ENCODE measurements at places on chromosomes 5 and 9. TPM values are rescaled to one million over a fixed set of nuclear protein-coding genes. Genes with fewer than 3 reads are reported as not detected.

GRCh38 chr5:62143268-62144229, 162.5 kb upstream of the KIF2A start:
- DNase-seq, result no peak

Gene CDX1
- not detected for total RNA-seq

DNA sequence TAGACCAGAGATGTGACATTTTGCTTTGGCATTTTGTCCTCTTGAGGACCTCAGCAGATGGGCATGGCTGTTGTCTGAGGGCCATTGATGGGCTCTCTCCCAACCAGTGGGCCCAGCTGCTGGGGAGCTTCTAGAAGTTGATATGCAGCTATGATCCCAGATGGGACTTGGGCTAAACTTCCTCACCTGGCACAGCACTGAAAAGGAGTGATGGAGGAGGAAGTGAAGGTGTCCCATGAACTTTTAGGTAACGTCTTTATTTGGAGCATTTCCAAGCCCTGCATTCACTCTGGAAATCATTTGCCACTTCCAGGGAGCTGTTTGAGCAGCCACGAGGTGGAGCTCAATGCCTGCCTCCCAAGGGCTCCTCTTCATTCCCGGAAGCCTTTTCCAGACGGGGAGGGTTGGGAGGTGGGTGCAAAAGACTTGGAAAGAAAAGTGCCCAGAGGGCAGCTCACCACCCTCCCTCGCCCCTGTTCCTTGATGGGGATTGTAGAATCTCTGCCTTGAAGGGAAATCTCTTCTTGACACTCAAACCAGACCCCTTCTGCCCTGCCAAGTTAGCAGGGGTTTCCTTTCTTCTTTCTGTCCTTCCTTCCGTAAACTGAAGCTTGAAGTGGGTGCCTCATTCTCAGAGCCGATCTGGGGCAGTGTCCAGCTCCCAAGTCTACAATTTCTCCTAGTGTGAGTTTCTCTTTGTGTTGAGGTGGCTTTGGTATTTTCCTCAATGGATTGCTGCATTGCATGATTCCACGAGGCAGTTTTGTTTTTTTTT, 18.1 kb upstream of the NEUROG1 start:
- no peak for DNase-seq

DNA sequence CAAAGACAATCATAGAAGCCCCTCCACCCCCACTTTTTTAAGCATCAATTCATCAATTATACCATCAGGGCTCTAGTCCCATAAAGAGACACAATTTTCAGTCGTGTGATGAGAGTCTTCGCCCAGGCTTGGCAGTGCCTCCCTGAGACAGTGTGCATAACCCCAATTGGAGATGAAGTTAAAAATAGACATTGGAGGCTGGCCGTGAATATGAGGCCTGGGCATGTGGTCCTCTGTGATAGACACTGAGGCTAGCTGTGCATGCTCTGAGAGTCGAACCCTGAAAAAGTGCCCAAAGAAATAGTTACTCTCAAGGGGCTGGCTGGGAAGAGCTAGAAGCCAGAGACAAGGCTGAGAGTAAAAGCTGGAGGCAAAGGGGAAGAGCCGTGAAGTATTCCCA, 248.6 kb upstream of the NR4A3 start:
- DNase-seq, result no peak

Gene VLDLR
- total RNA-seq, result 8.7 TPM

DNA sequence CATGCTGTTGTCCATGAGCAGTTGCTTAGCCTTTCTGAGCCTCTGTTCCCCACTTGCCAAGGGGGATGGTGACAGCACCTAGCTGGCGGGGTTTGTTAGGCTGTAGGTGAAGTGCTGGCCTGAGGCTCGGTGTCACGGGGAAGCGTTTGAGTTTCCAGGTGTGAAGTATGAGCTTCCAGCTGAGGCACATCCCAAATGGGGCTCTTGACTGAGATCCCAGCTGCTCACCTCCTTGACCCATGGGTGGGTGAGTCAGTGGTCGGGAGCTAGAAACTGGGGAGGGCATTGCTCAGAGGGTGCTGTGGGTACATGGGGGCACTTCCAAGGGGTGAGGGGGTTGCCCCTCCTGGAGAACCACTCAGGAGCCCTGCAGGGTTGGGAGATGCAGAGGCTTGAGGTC, 26.4 kb upstream of the RNF130 start:
- DNase-seq, result no peak

DNA sequence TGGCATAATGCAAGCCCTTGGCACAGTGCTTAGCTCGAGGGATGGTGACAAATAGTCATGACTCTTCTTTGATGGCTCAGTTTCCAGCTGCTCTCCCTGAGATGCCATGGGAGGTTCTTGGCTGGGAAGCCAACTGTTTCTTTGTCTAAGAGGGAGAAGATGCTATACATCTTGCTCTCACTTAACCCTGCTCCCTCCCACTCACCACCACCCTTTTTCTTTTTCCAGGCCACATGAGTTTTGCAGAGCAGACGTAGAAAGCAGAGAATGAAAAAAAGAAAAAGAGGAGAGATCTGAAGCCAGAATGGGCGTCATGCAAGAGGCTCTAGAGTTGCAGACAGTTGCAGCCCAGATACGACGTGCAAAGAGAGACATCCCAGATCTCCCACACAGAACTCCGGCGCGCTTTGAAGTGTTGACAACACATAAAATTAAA, 160.5 kb downstream of the FGF18 start:
- no peak for DNase-seq

Gene RNF14
- 44.9 TPM for total RNA-seq

Gene GPR151
- total RNA-seq, result not detected

DNA sequence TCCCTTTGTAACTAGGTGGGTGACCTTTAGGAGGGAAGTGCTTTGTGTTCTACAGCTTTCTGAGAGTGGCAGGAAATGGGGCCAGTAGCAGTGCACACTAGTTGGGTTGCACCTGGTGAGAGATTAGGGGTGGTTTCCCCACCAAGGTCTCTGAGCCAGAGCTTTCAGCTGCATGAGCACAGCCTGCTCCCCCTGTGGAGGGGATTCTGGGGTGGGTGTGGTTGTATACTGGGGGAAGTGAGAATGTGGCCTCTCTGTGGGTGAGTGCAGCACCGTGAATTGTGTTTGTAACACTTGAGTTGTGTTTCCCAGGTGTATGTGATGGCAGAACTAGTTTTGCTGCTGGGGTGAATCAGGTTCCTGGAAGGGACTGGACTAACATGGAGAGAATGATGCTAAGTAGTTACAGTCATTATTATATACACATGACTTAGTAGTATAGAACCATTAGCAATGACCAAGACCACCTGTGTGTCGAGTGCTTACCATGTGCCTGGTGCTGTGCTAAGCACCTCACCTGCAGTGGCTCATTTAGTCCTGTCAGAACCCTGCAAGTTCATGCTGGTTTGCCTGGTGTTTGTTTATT, 11.8 kb upstream of the CXXC5 start:
- peak; percentile 77 for DNase-seq

- no peak for DNase-seq
Observed at GRCh38 chr9:61667559-61668121, 477.8 kb downstream of the SPATA31A7 start.

- DNase-seq, result no peak
Observed at GRCh38 chr5:60633341-60633740, 66.6 kb downstream of the DEPDC1B start.

GRCh38 chr9:113574441-113575262, 111.1 kb downstream of the RGS3 start:
- DNase-seq, result no peak

- DNase-seq, result no peak
Observed at GRCh38 chr5:177366528-177367322, 9.0 kb downstream of the RGS14 start.

- DNase-seq, result no peak
Observed at GRCh38 chr5:144328980-144329379, 158.3 kb downstream of the KCTD16 start.

- DNase-seq, result no peak
Observed at GRCh38 chr5:54175-54730, 37.7 kb upstream of the PLEKHG4B start.

Gene IFNA2
- total RNA-seq, result not detected

DNA sequence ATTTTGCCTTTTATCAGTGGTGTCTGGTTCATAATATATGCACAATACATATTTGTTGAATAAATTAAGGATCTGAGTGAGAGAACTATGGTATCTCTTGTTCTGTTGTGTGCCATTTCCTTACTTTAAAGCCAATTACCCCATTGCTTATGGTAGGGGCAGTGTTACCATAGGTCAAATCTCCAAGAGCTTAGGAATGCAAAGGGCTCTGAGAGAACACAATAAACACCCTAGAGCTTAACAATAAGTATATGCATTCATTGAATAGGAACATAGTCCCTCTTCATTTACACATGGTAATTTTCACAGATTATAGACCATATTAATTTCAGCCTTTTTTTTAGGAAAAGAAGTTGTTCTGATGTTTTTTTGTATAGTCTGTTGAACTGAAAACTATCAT, 112.2 kb downstream of the MCTP1 start:
- no peak for DNase-seq

DNA sequence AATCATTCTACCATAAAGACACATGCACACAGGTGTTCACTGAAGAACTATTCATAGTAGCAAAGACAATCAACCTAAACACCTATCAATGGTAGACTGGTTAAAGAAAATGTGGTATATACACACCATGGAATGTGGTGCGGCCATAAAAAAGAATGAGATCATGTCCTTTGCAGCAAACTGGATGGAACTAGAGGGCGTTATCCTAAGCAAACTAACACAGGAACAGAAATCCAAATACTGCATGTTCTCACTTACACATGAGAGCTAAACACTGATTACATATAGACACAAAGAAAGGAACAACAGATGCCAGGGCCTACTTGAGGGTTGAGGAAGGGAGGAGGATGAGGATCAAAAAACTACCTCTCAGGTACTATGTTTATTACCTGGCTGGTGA, 103.8 kb downstream of the DRD1 start:
- DNase-seq, result no peak

GRCh38 chr5:141822144-141822543, 56.1 kb downstream of the PCDH1 start:
- no peak for DNase-seq

DNA sequence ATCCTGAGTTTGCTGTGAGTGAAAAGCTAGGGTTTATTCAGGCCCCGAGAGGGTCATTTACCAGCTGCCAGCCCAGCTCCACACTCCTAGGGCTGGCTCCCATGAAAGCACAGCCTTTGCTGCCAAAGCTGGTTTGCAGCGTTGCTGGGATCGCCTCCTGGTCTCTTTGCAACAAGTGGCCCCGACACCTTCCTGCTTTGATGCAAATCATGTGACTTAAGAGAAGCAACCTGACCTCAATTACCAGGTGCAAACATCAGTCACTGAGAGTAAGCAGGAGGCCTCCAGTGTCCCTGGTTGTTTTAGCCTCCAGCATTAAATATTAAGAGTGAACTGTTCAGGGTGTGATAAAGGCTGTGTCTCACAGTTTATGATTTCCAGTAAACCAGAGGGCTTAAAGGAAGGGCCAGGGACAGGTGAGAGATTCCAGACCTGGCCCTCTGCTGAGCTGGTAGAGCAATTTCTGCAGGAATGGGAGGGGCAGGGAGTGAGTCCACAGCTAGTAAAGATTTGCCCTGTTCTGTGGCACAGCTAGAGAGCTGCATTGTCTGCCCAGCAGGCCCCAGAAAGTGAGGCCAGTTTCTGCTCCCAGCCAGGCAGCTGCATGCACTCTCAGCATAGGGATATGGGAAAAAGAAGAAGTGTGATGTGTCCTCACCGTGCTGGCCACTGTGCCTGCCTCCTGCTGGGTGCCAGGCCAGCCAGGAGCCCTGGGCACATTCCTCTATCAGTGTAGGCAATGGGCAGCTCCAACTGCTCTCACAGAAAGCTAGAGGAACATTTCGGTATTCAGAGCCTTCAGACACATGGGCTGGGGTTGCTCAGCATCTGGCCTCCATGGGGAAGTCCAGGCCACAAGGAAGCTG, 58.0 kb downstream of the SLC22A5 start:
- peak; percentile 65 for DNase-seq

DNA sequence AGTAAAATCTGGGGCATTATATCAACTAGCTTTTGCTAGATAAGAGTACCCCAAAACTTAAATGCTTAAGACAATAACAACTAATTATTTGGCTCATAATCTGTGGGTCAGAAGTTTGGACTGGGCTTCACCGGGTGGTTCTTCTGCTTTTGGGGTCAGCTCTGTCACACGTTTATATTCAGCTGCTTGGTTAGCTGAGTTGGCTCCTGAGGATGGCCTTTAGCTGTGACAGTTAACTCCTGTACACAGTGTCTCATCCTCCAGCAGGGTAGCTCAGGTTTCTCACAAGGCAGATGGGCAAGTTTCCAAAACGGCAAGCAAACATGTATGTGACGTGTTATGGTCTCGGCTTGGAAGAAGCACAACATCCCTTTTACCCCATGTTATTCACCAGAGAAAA, 488.2 kb downstream of the TLE4 start:
- DNase-seq, result no peak

DNA sequence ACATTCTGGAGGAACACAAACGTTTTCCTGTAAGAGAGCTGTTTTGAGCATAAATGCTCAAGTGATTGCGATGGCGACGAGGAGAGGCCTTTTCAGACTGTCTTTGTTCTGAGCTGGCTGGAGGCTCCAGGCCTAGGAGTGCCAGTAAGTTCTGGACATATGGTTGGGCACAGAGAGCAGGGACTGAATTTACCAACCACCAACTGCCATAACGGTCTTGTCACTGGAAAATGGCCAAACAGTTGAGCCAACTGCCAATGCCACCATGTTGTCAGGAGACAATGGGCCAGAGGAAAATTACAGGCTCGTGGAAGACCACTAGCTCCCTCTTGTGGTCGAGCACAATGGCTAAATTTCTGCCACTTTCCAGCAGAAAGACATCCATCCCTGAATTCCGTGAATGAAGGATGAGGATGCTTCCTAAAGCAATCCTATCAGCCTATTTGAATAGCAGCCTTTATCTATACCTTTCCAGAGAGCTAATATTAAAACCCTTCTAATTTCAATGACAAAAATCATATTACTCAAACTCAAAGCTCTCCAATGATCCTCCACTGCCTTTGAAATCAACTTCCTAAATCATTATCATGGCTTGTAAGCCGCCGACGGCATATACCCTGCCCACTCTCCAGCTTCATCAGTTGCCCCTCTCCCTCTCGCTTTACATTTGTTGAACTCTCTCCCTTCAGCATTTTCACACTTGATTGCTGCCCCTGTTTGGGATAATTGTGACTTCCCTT, 66.9 kb upstream of the GLIS3 start:
- DNase-seq, result peak; percentile 21

Gene LPAR1
- total RNA-seq, result not detected

Gene ABCA2
- total RNA-seq, result 4.9 TPM

GRCh38 chr5:180785794-180786221, 16.8 kb downstream of the MGAT1 start:
- no peak for DNase-seq

DNA sequence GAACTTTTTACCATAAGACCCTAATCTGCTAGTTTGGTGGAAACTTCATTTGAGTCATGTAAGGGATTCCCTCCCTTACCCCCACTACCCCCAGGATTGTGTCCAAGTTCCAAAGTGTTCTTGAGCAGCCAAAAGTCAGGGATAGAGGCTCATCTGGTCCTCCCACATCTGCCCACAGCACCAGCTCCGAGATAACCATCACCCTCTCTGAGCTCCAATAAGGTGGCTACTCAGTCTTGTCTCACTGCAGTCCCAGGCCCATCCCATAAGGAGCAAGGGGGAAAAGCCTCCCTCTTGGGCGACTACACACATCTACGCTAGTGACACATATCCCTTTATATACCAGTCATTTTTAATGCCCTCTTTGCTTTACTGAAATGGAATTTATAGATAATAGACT, 12.0 kb upstream of the ENC1 start:
- no peak for DNase-seq

- DNase-seq, result no peak
Observed at GRCh38 chr9:108838017-108838416, 17.8 kb downstream of the ACTL7B start.

GRCh38 chr9:107883496-107884124, 394.0 kb upstream of the KLF4 start:
- DNase-seq, result no peak

Gene SHISAL2B
- total RNA-seq, result not detected

Gene KLF9
- 25.4 TPM for total RNA-seq

Gene RASEF
- not detected for total RNA-seq
